ENCODE measurements at places on chromosomes 1 and 21. TPM values are rescaled to one million over a fixed set of nuclear protein-coding genes. Genes with fewer than 3 reads are reported as not detected.

GRCh38 chr21:31943561-31943960, 70.7 kb downstream of the HUNK start:
- no peak overlapping the region for H3K27ac ChIP-seq
- no peak for DNase-seq
- H3K36me3 ChIP-seq, result no peaks in the 10 kb centered on the region

- peaks cover 21% of the 10 kb centered on the region for H3K4me1 ChIP-seq
- peak; percentile 63 for DNase-seq
- no peak overlapping the region for H3K27ac ChIP-seq
- H3K4me3 ChIP-seq, result no peak overlapping the region
These were observed 5.1 kb downstream of the TMEM201 start for GRCh38 chr1:9593492-9594465.

GRCh38 chr1:9990944-9991343, 6.1 kb upstream of the RBP7 start:
- H3K4me3 ChIP-seq, result no peak overlapping the region
- no peaks in the 10 kb centered on the region for H3K4me1 ChIP-seq
- H3K36me3 ChIP-seq, result no peaks in the 10 kb centered on the region
- H3K27me3 ChIP-seq, result no peaks in the 10 kb centered on the region

- no peak for DNase-seq
- H3K27ac ChIP-seq, result no peak overlapping the region
- peaks cover 8% of the 10 kb centered on the region for H3K27me3 ChIP-seq
- H3K36me3 ChIP-seq, result no peaks in the 10 kb centered on the region
- H3K4me3 ChIP-seq, result no peak overlapping the region
These were observed 30.1 kb upstream of the VASH2 start for GRCh38 chr1:212920246-212920645.

GRCh38 chr1:158013840-158014730, 20.6 kb downstream of the KIRREL1 start:
- no peaks in the 10 kb centered on the region for H3K27me3 ChIP-seq
- H3K4me3 ChIP-seq, result no peak overlapping the region
- H3K27ac ChIP-seq, result peak overlapping the region; percentile 98
- H3K36me3 ChIP-seq, result peaks cover 3% of the 10 kb centered on the region
- DNase-seq, result no peak

GRCh38 chr1:173249349-173249748, 42.2 kb upstream of the TNFSF4 start:
- H3K36me3 ChIP-seq, result no peaks in the 10 kb centered on the region
- no peak overlapping the region for H3K4me3 ChIP-seq
- no peak overlapping the region for H3K27ac ChIP-seq
- no peaks in the 10 kb centered on the region for H3K27me3 ChIP-seq
- H3K4me1 ChIP-seq, result peaks cover 12% of the 10 kb centered on the region

- no peaks in the 10 kb centered on the region for H3K36me3 ChIP-seq
- H3K4me3 ChIP-seq, result no peak overlapping the region
- no peaks in the 10 kb centered on the region for H3K27me3 ChIP-seq
- DNase-seq, result no peak
These were observed 319.1 kb downstream of the GPATCH2 start for GRCh38 chr1:217311766-217312165.

DNA sequence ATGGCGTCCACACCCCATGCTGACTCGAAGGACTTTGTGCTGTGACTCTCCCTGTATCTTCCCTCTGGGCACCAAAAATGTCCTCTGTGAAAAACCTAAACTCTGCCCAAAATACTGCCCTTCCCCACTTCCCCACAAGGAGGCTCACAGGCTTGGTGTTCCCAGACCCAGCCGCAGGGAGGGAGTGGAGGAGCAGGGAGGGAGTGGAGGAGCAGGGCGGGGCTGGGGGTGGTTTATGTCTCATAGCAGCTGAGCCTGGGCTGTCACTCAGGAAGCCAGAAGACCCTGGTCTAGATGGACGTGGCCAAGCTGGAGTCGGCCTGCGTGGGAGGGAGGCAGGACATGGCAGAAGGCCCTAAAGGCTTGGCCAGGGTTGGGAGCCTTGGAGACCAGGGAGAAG, 461.7 kb downstream of the PTPRU start:
- H3K4me1 ChIP-seq, result peaks cover 3% of the 10 kb centered on the region
- peaks cover 10% of the 10 kb centered on the region for H3K27me3 ChIP-seq
- no peak for DNase-seq
- no peak overlapping the region for H3K27ac ChIP-seq

Gene RPTN
- not detected for total RNA-seq
